Effector memory CD4-positive, alpha-beta T cell (primary cell): ENCODE measurements at places on chromosomes 5 and 9.

DNA sequence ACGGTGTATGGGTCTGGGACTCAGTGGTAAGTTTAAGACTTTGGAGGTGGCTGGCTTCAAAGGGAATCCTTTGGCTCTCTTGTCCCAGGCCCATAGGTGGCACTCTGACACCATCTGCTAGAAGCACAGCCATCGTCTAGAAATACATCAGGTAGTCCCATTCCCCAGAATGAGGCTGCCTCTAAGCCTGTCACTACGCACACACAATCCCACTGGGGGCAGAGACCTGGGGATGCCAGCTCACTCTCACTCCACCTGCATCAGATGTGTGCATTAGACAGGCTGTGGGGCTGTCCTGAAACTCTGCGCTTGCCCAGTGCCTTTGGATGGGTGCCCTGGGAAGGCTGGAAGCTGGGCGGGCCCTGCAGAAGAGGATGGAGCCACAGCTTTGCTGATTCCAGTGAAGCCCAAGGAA, 127.5 kb upstream of the PANK3 start:
- DNase-seq: no peak

DNA sequence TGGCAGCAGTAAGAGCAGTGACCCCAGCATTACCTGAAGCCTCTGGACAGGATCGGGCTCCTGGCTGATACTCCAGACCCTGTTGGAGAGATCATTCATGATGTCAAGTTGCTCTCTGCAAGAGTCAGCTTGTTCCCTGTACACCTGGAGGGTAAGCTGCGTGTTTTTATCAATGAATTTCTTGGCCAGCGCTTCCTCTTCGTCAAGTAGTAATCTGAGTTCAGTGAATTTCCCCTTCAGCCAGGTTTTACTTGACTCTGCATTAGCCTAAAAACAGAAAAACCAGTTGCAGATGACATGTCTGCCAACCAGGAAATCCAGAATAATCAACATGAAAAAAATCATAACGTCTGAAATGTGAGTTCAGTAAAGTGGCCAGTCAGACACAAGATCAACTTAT, 19.1 kb downstream of the TRIM14 start:
- no peak for DNase-seq

DNA sequence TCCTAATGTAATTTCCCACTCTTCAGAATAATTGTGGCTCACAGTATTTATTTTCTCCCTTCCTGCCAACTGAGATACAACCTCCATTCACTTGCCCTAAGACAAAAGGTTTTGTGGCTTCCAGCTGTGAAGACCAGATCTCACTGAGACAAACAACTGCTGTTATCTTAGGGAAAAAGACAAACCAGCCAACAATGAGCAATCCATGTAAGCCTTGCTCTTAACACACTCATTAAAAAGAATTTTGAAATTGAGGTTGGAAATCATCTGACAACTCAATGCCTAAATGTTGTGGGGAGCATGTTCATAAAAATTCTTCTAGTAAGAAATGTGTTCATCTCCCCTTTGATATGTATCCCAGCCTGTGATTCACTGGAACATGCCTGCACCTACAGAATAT, 132.9 kb downstream of the ADAMTSL1 start:
- DNase-seq: no peak

GRCh38 chr9:97525451-97525850, 24.0 kb downstream of the TMOD1 start:
- DNase-seq: no peak

GRCh38 chr5:159174511-159175168, 34.7 kb downstream of the RNF145 start:
- DNase-seq: no peak

- DNase-seq: no peak
Measured at GRCh38 chr5:4772591-4772990, 367.5 kb upstream of the ADAMTS16 start.

DNA sequence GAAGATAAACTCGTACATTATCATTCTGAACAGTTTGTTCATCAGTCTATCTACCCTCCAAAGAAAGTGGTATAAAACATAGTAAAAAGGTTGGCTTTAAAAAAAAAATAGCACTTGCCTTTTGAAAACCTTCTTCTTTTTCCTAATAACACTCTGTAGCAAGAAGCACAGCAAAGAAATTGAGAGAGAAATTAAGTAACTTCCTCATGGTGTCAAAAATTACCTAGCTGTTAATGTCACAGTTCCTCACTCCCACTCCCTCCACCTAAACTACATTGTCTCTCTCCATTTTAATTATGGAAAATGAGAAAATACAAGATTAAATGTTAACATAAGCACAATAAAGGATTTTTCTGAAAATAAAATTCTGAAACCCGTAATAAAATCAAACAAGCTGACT, 72.2 kb downstream of the CERT1 start:
- DNase-seq: no peak

GRCh38 chr9:28668158-28668557, 1094.9 kb upstream of the C9orf72 start:
- DNase-seq: no peak

DNA sequence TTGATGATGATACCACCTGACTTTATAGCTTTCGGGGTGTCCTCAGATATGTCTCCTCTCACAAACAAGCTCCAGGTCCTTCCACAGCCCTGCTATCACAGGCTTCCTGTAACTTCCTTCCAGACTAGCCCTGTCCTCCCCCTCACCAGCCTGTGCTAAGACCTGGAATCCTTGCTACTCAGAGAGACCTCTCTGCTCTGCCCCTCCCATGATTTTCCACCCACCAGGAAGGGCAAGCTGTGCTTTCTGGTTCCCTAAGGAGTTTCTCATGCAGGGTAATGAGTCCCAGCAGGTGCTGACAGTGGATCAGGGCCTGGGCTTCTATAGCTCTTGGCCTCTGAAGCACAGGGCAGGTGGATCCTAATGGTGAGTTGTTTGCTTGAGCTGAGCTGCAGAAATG, 86.9 kb downstream of the AOPEP start:
- no peak for DNase-seq

- no peak for DNase-seq
Measured at GRCh38 chr5:124546643-124547042, 199.8 kb downstream of the ZNF608 start.

DNA sequence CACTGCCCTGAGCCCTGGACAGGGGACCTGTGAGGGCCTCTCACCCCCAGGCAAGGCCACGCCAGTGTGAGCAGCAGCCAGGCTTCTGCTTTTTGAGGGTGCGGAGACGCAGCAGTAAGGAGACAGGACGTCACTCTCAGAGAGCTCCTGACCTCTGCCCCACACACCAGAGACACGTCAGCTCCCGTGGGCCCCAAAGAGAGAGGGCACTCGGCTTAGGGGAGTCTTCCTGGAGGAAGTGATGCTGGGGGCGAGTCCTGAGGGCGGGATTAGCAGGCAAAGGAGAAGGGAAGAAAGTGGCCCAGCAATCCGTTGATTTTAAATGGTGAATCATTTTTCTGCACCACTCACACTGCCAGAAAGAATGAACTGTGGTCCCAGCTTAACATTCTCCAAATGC, 24.0 kb upstream of the SLC9A3 start:
- no peak for DNase-seq

DNA sequence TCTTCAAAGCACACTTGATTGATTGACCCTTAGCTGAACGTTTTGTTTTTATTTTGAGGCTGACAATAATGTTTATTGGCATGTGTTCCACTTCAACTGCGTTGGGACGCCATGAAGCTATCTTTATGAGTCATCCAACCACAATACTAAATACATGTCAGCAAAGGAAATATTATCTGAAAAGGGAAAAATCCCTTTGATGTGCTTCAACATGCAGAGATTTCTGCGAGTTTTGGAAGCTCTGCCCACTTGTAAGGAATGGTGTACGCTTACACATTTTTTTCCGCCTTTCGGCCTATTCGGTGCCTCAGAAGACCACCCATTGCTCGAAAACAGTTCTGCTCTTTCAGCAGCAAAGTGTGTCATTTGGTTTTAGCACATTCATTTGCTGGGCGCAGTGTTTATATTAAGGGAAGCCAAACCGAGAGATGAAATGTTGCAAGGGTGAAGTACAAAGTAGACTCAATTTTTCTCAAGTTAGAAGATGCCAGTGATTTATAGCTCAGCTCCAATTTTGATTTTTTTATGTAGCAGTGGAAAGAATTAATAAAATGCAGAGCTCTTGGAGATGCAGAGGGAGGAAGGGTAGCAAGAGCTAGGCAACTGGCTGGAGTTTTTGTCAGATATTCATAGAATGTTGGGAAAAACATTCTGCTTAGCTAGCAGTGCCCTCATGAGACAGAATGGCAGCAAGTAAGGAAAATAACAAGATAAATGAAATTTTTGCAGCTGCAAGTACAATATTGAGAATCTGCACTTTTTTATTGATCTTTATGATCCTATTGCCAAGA, 68.9 kb downstream of the PRDM6 start:
- no peak for DNase-seq

DNA sequence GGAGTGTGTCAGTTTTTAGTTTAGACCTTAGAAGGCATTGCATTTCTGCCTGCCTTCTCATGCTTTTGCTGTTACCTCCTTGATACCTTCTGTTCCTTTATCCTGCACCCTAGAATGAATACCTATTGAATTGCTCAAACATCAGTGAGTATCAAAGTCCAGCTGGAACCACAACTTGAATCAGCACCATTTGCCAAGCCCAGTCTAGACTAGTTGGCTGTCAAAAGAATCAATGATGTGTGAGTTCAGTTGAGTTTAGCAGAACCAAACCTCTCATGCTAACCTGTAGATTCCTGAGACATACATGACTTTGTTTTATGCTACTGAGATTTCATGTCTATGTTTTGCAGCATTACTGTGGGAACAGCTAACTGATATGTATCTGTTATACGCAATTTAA, 116.6 kb downstream of the FAM170A start:
- no peak for DNase-seq

GRCh38 chr5:42718591-42718990, 38.0 kb upstream of the CCDC152 start:
- DNase-seq: no peak

GRCh38 chr5:134634227-134634626, 1.6 kb upstream of the SAR1B start:
- DNase-seq: no peak

DNA sequence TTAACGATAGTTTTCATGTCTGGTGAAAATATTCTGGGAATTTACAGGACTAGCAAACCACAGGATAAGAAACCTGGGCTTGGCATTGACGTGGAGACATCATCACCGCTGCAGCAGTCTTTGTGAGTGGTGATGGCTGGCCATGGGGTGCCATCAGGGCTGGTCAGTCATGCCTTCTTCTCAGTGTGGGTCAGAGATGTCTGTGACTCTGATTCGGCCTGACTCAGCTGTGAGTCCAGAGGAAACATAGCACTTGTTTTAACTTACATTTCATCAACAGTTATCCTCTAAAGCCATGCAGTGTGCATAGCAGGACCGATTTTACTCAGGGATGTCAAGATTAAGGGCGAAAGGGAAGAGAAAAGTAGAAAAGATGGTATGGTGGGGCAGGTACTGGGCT, 33.2 kb upstream of the CYFIP2 start:
- DNase-seq: no peak

GRCh38 chr5:34742061-34742460, 85.9 kb downstream of the RAI14 start:
- DNase-seq: no peak

DNA sequence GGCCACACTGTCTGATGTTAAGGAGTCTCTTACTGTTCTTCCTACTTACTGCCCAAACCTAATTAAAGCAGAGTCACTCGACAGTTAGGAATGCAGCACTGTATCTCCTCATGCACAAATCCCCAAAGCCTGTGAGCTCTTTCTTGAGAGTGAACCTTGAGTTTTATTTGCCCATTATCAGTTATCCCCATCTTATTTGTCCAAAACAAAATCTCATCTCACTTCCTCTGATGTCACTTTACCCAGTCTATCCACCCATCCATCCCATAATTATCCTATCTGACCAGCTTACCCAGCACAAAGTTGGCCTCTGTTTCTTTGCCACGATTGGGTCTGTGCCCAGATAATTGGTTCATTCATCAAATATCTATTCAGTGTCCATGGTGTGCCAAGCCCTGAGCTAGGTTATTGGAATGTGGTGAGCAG, 250.8 kb downstream of the SLIT3 start:
- no peak for DNase-seq

DNA sequence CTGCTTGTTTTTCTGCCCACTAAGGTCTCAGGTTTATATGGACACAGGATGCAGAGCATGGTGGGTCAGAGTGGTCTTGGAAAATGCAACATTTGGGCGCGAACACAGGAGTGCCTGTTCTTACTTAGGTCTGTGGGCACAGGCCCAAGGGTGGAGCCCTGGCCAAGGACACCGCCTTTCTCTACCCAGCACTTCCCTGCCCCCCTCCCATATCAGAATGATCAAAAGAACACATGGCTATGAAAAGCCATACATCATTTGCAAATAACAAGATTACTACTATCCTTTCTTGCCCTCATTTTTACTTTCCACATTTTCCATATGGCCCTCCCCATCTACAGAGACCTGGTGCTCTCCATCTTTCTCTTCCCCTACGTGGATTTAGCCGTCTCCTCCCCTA, 162.2 kb downstream of the ENC1 start:
- DNase-seq: no peak

GRCh38 chr9:134589748-134590147, 51.9 kb upstream of the COL5A1 start:
- DNase-seq: no peak
